ENCODE measurements at places on chromosomes 7 and 10. TPM values are rescaled to one million over a fixed set of nuclear protein-coding genes. Genes with fewer than 3 reads are reported as not detected.

The GPR22 gene
- total RNA-seq = 4.0 TPM

The RUFY2 gene
- 27.8 TPM for total RNA-seq

The MYO1G gene
- not detected for total RNA-seq

DNA sequence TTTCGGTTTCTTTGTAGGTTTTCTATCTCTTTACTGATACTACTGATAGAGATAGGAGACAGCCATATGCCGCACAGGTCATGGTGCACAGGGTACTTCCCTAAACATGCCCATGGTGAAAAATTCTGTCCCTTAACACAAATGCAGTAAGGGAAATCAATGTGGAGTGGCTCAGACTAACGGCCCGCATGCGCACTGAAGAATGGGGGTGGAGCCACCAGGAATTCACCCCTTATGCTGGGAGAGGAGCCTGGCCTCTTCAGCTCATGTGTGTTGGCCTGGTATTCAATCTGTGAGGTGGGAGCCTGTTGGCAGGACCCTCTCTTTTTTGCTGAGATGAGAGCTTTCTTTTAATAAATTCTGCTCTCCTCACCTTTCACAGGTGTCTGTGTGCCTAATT, 8.4 kb upstream of the URGCP start:
- no peak for DNase-seq

The LOXL4 gene
- 0.09 TPM for total RNA-seq

GRCh38 chr7:66429498-66430163, 199.1 kb upstream of the KCTD7 start:
- DNase-seq = no peak

The CYP2E1 gene
- 1.6 TPM for total RNA-seq

DNA sequence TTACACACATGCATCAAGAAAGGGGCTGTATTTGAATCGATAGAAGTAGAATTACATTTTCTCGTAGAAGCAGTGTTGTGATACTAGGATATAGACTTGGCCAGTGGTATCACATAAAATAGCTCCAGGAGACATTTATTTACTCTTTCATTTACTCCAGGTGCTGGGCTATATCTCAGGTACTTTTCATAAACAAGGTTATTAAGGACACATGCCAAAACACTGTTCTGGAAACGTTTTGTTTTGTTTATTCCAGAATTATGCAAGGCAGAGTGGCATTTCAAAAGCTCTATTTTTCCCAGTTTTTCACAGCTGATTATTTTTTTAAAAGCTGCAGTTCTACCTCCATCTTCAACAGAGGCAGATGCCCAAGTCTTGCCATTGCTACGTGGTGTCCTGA, 37.8 kb upstream of the SEC61G start:
- no peak for DNase-seq

GRCh38 chr10:5321273-5321672, 43.5 kb upstream of the UCN3 start:
- DNase-seq = no peak

The FOXI2 gene
- not detected for total RNA-seq

GRCh38 chr10:60368875-60369546, 20.7 kb downstream of the ANK3 start:
- DNase-seq = no peak

The HSPA12A gene
- 10.6 TPM for total RNA-seq

The C7orf33 gene
- total RNA-seq = not detected

The CARD11 gene
- 0.05 TPM for total RNA-seq

GRCh38 chr10:128573986-128574385, 447.8 kb upstream of the MKI67 start:
- no peak for DNase-seq

DNA sequence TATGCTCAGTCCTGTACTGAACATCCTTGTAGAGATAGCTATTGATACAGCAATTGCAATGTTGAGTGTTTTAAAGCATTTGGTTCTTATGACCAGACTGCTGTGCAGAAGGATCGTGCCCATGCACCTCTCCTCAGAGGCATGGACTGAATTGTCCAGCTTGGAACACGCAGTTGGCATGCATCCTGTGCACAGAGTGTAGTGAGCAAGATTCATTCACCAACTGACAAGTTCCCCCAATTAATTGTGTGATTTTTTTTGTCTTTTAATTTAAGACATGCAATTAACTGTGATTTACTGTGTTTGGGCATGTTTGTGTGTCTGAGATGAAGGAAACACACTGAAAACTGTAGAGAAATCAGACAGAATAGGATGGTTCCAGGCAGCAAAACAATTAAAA, 323.7 kb downstream of the CDK14 start:
- no peak for DNase-seq

DNA sequence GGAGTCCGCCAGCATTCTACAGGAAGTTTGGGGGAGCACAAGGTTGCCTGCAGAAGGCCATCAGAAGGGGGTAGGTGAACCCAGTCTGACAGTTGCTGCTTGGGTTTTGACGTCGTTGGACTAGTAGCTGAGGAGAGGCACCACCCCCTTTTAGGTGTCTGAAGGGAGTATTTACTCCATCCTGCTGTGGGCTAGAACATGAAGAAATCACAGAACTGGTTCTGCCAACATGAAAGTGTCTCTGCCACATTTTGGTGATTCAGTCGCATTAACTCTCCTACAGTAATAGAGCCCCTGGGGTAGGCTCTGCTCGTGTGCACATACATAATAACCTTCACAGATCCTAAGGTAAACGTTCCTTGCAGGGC, 834 bp upstream of the TRIL start:
- no peak for DNase-seq

The AKR1C4 gene
- total RNA-seq = not detected

- no peak for DNase-seq
These were observed 517 bp downstream of the ITGB1 start for GRCh38 chr10:32957341-32958084.

GRCh38 chr7:71633551-71634008, 501.6 kb downstream of the GALNT17 start:
- peak; percentile 98 for DNase-seq

DNA sequence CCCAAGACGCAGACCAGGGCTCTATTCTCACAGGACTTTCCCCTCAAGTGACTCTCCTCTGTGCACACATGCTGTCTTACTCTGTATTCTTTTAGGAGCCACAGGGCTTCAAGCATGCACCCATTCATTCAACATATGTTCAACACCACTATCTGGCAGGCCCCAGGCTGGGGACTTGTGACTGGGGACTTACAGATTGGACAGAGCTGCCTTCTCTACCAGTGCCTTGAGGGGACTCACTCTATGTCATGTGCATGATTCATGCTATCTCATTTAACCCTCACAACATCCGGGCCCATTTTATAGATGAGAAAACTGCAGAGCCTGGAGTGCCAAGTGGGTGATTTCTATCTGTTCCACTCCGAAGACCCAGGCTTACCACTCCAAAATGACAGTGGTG, 34.3 kb downstream of the MYL10 start:
- no peak for DNase-seq

DNA sequence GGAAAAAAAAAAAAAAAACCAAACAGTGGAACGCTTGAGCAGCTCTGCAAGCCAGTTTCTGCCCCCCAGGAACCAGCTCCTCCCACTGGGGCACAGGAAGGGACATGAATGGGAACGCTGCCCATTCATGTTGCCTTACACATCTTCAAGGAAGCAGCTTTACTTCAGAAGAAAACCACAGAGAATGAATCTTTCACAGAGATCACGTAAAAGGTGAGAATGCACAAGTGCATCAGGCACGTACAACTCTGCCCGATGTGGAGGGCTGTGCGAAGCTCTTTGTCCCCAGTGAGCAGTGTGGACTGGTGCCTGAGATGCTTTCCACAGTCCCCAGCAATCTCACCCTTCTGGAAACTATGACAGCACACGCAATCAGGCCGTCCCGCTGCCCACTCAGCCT, 106.2 kb downstream of the DLG5 start:
- no peak for DNase-seq

DNA sequence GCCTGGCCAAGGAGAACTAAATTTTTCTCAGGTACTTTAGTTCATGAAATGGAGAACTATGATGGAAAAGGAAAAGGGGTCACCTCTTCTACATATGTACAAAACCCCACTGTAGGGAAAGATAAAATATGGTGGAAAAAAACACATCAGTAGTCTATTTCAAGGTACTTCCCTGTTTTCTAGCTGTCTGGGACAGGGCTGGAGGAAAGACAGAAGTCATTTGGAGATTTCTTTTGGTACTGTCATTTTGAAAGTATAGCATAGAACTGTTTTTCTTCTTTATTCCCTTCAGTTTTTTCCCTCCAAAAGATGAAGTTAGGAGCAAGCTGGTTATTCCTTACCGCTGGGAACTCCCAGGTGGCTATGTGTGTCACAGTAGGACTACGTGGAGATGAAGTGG, 196.1 kb downstream of the DOCK4 start:
- DNase-seq = no peak

GRCh38 chr10:13536674-13537366, 8.0 kb upstream of the BEND7 start:
- DNase-seq = peak; percentile 26

GRCh38 chr7:87448388-87448787, 27.1 kb downstream of the ABCB4 start:
- no peak for DNase-seq

DNA sequence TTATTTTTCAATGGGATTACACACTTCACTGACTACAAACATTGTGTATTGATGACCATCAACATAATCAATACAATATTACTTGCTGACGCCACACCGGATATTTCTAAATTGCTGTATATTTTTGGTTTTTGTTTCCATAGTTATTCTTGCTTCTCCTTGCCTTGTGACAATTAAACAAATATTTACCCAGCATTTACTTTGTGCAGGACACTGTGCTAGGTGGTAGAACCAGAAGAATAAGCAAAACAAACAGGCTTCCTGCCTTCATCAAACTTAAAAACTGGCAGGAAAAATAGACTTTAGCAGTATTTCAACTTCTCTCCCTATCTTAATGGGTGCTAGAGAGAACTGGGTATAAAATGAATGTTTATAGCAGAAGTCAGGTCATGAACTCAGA, 50.6 kb downstream of the ZNF277 start:
- no peak for DNase-seq

DNA sequence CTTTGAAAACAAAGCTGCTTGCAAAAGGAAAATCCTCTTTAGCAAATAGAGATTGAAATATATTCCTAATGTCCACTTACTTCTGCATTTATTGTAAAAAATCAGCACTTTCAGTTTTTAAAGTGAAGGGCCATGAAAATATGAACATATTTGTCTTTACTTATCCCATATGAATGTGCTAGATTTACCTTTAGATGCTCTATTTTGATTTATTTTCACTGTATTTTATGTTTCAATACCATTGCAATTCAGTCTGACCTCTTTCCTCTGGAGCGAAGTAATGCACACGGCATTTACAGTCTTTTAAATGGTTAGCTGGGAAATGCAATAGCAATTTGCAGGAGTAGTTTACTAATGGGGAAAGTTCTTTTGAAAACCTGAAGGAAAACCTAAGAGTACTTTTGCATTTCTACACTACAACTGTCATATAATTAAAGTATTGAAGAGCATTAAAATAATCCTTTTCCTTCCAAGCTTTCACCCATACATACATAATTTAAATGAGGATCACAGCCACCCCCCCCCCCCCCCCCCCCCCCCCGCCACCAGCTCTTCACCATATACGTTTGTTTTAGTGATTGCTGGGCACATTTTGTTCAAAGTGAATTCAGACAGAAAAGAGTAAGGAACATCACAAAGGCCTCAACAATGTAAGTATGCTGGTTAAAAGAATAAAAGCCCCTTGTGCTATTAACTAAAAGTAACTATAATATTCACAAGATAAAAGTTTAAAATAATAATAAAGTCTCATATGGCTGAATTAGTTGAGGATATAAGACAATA, 3.5 kb downstream of the SKIDA1 start:
- no peak for DNase-seq

The GPER1 gene
- 2.3 TPM for total RNA-seq

GRCh38 chr7:104230606-104231005, 22.8 kb upstream of the ORC5 start:
- DNase-seq = no peak

- no peak for DNase-seq
These were observed 233.6 kb downstream of the SH2D4B start for GRCh38 chr10:80771285-80771684.

Measured in NCI-H460 (cell line).